ENCODE measurements at places on chromosomes 13 and 19.

GRCh38 chr13:30789166-30789862 lies 54.0 kb downstream of the ALOX5AP start:
- no peak for DNase-seq

DNA sequence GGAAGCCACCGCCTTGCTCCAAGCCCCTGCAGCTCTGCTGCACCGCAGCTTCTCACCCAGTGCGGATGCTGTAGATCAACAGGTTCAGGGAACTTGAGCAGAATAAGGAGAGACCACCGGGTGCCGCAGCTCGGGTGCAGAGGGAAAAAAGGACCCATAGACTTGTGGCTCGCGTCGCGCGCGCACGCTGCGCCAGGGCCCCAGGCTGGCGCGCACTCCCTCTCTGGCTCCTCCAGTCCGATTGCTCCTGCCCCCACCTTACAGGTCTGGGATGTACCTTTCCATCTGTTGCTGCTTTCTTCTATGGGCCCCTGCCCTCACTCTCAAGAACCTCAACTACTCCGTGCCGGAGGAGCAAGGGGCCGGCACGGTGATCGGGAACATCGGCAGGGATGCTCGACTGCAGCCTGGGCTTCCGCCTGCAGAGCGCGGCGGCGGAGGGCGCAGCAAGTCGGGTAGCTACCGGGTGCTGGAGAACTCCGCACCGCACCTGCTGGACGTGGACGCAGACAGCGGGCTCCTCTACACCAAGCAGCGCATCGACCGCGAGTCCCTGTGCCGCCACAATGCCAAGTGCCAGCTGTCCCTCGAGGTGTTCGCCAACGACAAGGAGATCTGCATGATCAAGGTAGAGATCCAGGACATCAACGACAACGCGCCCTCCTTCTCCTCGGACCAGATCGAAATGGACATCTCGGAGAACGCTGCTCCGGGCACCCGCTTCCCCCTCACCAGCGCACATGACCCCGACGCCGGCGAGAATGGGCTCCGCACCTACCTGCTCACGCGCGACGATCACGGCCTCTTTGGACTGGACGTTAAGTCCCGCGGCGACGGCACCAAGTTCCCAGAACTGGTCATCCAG lies 964 bp downstream of the PCDH17 start:
- DNase-seq, result no peak

GRCh38 chr13:41387576-41387975 lies 69.8 kb upstream of the RGCC start:
- no peak for DNase-seq

DNA sequence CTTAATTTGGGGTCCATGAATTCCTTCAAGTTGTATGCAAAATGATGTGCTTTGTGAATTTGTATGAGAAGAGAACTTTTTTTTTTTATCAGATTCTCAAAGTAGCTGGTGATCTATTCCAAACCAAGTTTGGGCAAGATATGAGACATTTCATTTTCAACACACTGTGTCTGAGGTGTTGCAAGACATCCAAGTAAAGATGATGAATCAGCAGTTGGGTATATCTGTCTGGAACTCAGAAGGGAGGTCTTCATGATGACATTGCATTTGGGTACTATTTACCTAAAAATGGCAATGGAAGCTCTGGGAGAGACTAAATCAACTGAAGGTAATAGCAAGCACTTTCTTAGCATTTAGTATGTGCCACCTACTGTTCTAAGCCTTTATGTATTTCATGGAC lies 2.8 kb downstream of the FAM124A start:
- no peak for DNase-seq

- DNase-seq, result no peak
Observed at GRCh38 chr19:11461453-11461852, 19.4 kb downstream of the ELAVL3 start.

DNA sequence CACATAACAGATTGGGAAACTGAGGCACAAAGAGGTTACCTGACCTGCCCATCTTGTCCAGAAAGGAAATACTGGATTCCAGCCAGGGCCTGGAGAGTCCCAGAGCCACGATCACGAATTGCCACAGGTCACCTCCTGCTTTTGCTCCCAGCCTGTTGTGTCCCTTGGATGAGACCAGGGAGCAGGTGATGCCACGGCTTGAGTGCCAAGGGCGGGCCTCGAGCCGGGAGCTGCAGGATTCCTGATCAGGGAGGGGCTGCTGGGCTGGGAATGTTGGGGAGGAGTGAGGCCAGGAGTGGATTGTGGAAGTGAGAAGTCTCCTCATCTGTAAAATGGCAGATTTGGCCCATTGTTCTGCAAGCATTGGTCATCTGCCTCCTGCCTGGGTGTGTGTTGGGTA lies 29.4 kb downstream of the DNM2 start:
- DNase-seq, result no peak

- DNase-seq, result no peak
Observed at GRCh38 chr13:75170311-75170710, 311.7 kb downstream of the TBC1D4 start.

GRCh38 chr19:53904909-53905308 lies 4.2 kb upstream of the CACNG7 start:
- no peak for DNase-seq

DNA sequence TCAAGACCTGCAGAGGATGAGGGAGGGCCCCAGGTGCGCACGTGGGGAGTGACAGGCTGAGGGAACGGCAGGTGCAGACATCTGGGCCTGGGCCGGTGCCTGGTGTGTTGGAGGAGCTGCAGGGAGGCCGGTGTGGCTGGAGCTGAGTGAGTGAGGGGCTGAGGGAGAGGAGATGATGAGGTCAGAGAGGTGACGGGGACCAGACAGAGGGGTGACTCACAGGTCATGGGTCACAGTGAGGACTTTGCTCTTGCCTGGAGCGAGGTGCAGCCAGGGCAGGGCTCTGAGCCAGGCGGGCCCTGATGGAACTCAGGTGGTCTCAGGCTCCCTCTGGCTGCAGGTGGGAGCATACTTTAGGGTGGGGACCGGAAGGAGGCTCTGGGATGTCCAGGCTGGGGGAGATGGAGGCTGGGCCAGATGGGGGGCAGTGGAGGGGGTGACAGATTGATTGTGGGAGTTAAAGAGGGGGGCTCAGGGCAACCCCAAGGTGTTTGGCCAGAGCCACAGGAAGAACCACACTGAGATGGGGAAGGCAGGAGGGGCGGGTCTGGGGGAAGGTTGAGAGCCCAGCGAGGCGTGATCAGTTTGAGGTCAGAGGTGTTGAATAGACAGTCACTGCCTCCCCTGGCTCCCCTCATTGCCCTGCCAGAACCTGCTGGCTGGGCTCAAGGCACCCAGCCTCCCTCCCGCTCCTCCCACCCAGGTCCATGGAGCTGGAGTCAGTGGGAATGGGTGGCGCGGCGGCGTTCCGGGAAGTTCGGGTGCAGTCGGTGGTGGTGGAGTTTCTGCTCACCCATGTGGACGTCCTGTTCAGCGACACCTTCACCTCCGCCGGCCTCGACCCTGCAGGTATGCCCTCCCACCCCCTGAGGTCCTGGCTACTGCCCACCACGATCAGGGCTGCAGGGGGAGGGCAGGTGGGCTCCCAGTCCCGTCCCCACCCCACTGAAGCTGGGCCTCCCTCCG lies 8.4 kb downstream of the ARHGAP33 start:
- no peak for DNase-seq

- no peak for DNase-seq
Observed at GRCh38 chr19:13299838-13300237, 149.6 kb downstream of the IER2 start.

DNA sequence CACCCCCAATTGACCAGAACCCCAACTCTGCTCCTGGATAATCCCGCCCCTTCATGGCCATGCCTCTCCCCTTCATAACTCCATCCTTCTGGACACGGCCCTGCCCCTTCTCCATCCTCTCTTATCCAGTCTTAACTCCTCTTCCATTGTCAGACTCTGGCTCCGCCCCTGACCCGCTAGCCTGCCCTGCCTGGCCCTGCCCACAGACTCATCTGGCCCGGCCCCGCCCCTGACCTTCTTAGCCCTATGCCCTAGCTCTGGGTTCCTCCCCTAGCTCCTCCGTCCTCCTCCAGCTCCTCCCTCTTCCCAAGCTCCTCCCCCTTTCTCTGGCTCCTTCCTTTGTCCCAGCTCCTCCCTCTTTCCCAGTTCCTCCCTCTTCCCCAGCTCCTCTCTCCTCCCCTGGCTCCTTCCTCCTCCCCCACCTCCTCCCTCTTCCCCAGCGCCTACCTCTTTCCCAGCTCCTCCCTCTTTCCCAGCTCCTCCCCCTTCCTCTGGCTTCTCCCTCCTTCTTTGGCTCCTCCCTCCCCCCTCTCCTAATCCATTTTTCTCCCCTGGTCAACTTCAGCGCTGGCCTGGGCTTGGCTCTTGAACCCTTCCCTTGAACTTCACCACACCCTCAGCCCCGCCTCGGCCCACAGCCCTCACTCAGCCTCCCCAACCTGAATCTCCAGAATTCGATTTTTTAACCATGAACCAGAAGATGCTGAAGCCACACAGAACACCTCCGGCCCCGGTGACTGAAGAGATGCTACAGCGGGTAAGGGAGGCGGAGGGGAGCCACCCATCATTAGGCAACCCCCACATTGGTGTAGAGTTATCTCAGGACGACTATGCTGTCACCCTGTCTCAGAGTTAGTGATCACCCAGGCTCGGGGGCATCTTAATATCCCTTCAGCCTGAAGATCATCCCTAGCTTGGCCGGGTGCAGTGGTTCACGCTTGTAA lies 9.2 kb upstream of the ZNF358 start:
- peak; percentile 46 for DNase-seq

- DNase-seq, result peak; percentile 25
Observed at GRCh38 chr19:1945899-1946298, 4.9 kb downstream of the CSNK1G2 start.

Measured in fibroblast of skin of abdomen (primary cell).